ENCODE measurements at places on chromosomes 1 and 21.

DNA sequence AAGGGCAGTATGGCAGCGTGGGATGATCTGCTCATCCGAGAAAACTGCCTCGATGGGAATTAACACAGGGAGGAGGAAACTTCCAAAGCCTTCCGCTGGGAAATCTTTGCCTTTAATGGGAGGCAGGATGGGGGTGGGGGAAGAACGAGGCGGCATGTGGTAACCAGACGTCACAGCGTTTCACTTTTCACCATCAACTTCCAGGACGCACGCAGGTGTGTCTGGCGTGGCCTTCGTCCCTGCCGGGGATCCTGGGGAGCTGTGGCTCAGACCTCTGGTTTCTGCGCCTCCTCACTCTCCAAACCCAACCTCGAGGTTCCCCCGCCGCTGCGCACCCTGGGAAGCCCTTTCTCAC lies 282 bp downstream of the RSPH1 start:
- no peak for DNase-seq

DNA sequence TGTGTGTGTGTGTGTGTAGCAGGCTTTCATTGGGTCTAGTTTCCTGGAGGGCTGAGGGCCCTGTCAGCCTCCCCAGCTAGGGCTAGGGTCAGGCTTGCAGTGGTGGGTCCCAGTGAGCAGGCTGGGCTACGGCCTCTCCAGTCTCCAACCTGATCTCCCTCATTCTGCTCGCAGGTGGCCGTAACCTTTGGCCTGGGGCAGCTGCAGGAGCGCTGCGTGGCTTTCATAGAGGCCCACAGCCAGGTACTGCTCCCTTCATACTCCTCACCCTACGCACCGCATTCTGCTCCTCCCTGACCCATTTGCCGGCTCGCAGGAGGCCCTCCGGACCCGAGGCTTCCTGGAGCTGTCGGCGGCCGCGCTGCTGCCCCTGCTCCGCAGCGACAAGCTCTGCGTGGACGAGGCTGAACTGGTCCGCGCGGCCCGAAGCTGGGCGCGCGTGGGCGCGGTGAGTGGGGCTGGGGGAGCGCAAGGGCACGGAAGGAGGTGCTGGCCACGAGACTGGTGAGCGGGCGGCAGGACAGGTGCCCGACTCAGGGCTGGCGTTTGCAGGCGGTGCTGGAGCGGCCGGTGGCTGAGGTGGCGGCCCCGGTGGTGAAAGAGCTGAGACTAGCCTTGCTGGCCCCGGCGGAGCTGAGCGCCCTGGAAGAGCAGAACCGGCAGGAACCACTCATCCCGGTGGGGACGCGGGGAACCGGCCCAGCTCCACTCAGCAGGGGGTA lies 4.7 kb downstream of the BTBD19 start:
- no peak for DNase-seq

DNA sequence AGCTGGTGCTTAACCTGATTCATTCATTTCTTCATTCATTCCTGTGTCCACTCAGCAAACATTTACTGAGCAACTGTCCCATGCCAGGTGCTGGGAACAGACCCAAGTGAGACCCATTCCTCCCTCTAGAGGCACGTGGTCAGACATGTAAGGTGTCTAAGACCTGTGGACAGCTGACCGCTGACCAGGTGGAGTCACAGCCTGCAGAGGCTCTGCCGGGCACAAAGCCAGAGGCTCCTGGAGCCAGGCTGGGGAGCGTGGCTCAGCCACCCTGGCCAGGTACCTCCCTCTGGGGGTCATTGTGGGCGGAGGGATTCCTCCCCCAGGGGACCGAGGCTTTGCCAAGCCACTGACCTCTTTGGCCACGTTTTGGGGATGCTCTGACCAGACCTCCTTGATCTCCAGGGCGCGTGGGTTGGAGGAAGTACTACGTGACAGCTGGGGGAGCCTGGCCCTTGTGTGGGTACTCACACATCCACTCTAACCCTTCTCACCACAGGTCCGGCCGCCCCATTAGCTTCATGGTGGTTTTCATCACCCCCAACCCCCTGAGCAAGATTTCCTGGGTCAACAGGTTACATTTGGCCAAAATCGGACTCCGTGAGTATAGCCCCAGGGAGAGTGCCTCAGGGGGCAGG lies 100.3 kb downstream of the ARHGEF10L start:
- DNase-seq = no peak

GRCh38 chr21:44701541-44701940 lies 4.6 kb downstream of the KRTAP10-12 start:
- no peak for DNase-seq

- DNase-seq = no peak
Observed at GRCh38 chr1:220551718-220552117, 23.8 kb downstream of the MARK1 start.

GRCh38 chr1:109530457-109531087 lies 9.1 kb upstream of the GPR61 start:
- DNase-seq = no peak

GRCh38 chr1:143699731-143700130 lies 272.1 kb downstream of the FAM72C start:
- no peak for DNase-seq

DNA sequence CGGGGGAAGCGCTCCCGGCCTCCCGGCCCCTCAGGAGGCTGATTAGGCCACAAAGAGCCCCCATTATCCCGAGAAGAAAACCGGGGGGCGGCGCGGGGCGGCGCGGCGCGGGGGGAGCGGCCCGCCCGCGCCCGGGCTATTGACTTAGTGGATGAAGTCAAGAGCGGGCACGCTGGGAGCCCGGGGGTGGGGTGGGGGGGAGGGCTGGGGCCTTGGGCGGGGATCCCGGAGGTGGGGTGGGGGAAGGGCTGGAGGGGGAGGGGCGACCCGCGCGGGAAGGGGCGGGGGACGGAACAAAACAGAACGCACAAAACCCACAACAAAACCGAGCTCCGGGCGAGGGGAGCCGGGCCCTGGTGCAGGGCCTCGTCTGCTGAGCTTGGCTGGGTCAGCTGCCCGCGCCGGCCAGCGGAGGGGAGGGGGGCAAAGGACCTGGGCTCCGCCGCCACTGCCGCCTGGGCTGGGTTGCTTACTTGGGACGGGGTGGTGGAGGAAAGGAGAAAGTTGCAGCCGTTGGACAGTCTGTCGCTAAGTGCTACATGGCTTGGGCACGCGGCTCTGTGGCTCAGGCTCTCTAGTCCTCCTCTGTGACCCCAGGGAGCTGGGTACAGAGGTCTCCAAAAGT lies 16.3 kb downstream of the PAX7 start:
- no peak for DNase-seq
